ENCODE measurements at places on chromosomes 6 and 20.
A peak's percentile ranks its signal among the peaks of the same experiment; 100 is the strongest.

DNA sequence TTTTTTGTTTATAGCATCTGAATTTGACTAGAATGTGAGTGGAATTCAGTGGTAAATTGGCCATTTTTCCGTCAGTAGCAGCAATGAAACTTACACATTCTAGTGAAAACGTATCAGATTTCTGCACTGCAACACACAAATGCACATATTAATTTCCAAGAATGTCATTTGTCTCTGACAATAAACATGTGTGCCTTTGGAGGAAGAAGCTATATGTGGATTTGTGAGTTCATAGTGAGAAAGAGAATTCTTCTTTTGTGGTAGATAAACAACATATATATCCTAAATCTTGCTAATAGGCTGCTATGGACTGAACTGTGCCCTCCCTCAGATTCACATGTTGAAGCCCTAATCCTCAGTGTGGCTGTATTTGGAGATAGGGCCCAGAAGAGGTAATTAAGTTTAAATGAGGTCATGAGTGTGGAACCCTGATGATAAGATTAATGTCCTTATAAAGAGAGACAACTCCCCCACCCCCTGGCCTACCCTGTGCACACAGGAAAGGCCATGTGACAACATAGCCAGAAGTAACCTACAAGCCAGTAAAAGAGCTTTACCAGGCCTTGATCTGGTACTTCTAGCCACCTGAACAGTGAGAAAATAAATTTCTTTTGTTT is 200.2 kb upstream of the EYA4 start:
- DNase-seq: no peak

GRCh38 chr20:35252037-35252461 is 25.6 kb downstream of the MMP24 start:
- no peak for DNase-seq

DNA sequence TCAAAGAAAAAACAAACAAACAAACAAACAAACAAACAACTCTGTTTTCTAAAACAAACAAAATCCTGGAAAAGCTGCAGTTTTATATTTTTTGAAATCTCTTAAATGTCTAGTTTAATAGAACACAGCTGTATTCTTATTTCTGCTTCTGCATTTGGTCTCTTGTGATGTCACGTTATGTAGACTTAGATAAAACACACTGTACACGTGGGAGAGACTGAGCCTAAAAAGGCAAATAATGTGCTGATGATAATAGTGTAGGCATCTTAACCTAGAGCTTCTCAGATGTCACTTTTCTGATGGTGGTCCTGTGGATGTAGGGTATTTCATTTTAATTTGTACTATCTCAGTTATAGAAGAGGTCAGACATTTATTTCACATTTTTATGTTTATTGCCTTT is 261.7 kb downstream of the UTRN start:
- no peak for DNase-seq

DNA sequence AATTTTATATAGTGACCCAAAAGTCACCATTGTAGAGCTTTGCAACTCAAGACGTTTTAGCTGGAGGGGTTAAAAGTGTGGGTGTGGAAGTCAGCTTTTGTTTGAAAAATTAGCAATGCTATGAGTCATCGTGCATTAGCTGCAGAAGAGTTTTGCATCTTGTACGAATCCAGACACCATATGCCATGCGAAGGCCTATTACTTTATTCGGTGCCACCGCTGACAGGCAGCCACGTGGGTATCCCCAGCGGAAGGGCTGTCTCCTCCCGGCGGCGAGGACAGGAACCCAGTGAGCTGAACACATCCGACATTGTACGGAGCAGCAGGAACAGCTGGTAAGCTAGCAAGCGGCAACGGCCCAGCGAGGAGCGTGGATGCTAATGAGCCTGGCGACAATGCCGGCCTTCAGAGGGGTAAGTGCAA is 84.4 kb downstream of the INSM1 start:
- DNase-seq: peak; percentile 72

DNA sequence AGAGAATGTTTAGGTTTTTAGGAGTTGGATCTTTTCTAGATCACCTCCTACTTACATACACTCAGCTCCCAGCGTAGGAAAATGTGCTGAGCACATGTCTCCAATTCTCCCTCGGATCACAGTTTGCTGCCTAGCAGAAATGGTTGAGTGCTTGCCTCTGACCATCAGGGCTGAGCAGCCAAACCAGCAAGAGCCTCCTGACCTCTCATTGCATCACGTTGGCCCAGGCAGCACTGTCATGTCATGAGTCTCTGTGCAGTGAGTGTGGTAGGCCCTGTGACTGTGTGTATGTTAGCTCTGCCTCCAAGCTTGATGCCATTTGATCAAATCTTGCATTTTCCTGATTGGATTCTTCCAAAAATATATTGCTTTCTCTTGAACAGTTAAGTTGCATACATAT is 112.0 kb downstream of the LRRC1 start:
- DNase-seq: no peak

GRCh38 chr6:108052706-108053105 is 21.8 kb downstream of the OSTM1 start:
- DNase-seq: no peak

DNA sequence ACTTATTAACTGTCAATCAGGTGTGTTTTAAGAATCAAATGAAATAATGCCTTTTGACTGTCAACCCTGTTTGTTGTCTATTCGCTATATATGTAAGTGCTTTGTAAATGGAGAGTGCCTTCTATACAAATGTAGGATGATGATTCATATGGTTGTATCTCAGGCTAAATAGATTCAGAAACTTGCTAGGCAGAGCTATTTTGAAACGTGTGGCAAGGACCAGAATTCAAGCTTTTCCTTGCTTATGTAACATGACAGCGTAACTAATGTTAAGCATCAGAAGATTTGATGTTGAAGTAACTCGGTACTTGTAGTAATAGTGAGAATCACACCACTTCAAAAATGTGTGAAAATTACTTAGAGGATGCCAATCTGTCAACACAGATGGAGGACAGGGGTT is 3.4 kb downstream of the OGFRL1 start:
- no peak for DNase-seq

DNA sequence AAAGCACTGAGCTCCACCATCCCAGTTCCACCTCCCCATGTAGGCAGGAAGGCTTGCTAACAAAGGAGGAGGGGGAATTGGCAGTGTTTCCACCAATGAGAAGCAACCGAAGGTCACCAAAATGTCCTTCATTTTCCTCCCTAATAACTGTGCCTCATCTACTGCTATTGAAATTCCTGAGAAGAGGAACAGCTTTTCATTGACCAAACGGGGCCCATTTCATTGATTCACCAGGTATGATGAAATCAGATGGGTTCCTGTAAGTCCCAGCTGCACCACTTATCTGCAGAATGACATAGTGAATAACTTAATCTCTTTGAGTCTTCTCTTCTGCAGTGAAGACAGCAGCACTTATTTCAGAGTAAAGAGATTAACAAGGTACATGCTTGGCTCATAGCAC is 17.3 kb downstream of the TREM1 start:
- DNase-seq: no peak

DNA sequence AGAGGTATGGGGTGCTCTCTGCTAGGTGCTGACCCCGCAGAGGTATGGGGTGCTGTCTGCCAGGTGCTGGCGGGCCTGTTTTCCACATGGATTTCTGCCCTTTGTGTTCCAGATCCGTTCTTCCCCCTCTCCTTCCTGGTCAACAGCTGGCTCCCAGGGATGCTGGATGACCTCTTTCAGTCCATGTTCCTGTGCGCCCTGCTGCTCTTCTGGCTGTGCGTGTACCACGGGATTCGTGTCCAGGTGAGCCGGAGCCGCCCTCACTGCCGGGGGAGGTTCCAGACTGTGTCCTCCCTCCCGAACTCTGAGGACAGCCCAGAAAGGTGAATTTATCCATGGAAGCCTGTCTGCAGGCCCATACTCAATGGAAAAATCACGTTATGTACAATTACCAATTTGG is 36.3 kb downstream of the DYNLT1 start:
- no peak for DNase-seq

DNA sequence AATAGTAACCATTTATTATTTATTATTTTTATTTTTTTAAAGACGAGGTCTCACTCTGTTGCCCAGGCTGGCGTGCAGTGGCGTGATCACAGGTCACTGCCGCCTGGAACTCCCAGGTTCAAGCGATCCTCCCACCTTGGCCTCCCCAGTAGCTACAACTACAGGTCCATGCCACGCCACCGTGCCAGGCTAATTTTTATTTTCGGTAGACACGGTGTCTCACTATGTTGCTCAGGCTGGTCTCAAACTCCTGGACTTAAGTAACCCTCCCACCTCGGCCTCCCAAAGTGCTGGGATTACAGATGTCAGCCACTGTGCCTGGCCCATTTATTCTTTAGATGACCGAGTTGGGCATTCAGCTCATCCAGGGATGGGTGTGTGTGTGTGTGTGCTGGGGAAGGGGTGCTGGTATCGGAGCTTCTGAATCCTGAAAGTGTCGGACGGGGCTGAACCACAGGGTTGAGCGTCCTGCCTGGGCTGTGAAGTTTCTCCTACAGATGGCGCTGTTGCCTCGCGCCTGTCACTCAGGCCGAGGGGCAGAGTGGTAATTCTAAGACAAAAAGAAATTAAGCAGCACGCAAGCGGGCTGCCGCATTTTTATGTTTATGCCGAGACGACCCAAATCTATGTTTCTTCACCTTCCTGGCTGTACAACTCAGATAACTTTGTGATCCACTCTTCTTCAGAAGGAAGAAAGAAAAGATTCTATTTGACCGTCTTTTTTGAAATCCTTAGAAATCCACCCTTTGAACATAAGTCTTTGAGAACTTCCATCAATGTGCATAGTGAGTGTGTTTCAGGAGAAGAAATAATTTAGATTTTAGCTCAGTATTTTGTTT is 252.8 kb downstream of the CDH26 start:
- peak; percentile 44 for DNase-seq

DNA sequence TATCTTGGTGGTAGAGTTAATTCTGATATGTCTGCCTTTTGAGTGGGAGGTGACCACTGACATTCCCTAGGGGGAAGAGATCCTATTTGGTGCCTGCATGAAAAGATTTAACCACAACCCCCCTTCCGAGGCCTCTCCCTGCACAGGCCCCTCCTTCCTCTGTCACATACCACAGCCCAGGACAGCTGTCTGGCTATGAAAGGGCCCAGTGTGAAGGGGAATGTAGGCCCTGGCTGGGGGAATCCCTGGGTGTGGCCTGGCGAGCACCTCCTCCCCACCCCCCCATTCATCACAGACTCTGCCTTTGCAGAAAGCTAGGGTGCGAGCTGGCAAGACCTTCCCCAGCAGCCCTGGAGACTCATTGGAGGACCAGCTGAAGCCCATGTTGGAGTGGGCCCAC is 27.4 kb upstream of the MAPRE1 start:
- DNase-seq: peak; percentile 21

DNA sequence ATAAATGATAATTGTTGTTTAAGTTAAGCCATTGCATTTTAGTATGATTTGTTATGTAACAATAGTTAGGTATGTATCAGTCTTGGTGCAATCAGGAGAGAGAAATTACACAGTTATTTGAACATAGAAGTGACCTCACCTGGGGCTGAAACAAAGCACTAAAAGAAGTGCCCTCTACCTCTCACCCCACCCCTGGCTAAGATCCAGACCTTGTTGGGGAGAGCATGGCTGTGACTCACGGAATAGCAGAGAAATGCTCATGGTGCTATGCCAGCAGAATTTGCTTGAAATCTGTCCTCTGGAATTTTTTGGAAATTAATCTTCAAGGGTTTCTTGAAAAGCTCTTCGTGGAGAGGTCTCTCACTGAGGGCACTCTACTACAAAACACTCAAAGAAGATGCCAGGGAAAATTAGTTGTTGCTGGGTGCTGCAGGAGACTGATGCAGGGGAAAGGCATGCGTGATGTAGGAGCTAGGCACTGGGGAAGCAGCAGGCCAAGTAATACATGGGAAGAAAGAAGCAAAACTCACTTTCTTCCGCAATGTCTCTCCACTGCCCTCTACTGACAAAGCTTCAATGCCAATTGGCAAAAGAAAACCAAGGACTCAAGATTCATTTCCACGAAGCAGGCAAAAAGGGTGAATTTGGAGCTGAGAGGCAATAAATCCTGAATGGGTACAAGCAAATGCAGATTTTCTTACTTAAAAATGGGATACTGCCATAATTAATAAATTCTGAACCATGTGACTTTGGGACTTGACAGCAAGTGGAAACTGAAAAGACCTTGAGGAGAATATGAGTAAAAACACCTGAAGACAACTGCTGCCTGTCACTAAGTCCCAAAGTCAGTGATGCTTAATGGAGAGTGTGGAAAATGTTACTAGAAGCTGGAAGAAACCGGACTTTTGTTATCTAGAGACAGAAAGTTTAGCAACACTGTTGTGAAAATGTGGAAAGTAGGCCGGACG is 136.3 kb upstream of the ZNF184 start:
- no peak for DNase-seq

- peak; percentile 74 for DNase-seq
Observed at GRCh38 chr6:134247231-134247833, 70.6 kb downstream of the SGK1 start.

GRCh38 chr6:46172176-46172575 is 1.4 kb upstream of the ENPP5 start:
- DNase-seq: no peak

GRCh38 chr6:51450248-51450957 is 631.7 kb downstream of the TFAP2B start:
- no peak for DNase-seq

DNA sequence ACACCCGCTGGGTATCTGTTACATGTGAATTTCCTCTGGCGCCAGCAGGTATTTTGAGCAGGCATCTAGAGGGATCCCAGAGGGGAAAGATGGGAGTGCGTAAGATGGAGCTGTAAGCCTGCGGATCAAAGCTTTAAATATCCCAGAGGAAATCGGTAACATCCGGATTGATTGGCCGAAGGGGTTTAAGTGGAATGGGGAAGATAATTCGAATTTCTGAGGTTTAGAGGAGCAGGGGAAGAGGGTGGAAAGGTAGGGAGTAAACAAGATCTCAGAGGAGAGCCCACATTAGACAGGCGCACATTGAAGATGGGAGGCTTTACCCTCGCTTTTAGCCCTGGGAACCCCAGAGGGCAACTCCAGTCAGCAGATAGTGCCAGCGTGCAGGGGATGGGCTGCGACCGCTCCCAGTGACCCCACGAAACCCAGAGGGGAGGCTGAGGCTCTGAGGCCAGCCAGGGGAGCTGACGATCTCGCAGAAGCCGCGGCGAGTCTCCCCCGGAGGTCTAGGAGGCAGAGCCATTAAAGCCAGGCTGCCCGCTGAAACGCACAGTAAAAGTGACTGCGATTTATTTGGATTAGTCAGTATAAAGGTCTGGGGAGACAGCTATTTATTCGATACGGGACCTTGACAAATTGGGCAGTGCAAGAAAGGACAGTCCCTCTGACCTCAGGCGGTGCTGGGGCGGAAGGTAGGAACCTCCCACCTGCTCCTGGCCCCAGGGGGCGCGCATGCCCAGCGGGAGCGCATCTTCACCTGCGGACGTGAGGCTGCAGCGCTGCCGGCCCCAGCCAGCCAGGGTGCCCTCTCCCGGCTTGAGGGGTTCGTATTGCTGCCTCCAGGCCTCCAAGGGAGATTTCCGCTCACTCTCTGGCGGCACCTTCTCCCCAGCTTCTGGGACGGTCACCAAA is 34.3 kb upstream of the TCF21 start:
- DNase-seq: no peak

GRCh38 chr6:125154118-125154760 is 666 bp downstream of the TPD52L1 start:
- no peak for DNase-seq

GRCh38 chr6:90370493-90370959 is 73.9 kb upstream of the BACH2 start:
- DNase-seq: no peak

- DNase-seq: no peak
Observed at GRCh38 chr6:169656546-169657283, 45.1 kb downstream of the WDR27 start.
